Stimulated activated CD8-positive, alpha-beta memory T cell treated with anti-CD3 and anti-CD28 coated beads, Interleukin-4, amount 100 ng/mL, for 4 hours (primary cell): ENCODE measurements at places on chromosomes 2 and 18.

GRCh38 chr2:15178946-15179345 is 382.2 kb downstream of the NBAS start:
- no peak for DNase-seq

- no peak for DNase-seq
Measured at GRCh38 chr2:171391532-171391931, 42.3 kb downstream of the METTL8 start.

- DNase-seq, result no peak
Measured at GRCh38 chr2:196530910-196531309, 108.6 kb upstream of the CCDC150 start.

- no peak for DNase-seq
Measured at GRCh38 chr18:78721981-78722380, 257.6 kb upstream of the SALL3 start.

DNA sequence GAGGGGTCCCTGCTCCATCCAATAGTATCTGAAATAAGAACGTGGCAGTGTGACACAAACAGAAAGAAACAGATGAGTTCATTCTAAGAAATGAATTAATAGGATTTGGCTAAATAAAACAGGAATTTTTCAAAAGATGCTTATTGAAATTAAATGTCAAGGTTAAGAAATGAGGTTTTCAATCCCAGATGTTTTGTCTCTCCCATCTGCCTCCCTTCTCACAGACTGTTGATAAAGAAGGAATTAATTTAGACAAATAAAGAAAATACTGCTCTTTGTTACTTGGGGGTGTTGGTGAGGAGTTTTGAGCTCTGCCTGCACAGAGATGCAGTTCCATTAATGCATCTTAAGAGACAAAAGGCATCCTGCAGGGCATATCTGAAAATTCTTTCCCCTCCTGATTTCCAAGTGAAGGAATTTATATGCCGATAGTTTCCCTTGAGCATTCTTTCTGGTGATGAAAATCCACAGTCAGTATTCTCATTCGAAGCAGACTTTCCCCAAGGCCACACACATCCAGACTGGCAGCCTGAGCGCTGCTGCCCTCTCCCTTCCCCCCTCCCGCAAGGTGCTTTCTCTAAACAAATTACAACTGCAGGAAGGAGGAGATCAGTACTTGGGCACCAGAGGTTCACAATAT is 385.4 kb upstream of the RND3 start:
- DNase-seq, result no peak

- DNase-seq, result no peak
Measured at GRCh38 chr2:177078416-177078815, 134.2 kb upstream of the HNRNPA3 start.

DNA sequence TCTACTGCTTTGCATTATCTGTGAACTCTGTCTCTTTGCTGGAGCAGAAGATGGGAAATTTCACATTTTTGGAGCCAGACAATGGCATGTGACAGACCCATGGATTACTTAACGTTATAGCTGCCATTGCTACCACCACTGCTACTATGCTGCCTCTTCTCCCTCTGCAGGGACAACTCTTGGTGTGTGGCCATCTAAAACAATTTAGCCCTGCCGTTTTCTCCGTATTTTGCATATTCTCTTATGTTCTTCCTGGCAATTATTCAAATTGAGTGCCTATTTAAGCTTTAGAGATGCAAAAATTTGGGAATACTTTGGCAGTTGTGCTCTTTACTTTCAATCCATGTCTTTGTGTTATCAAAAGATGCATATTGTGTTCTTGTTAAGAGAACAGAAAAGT is 386.8 kb downstream of the XIRP2 start:
- no peak for DNase-seq

GRCh38 chr2:217843324-217843723 is 159.5 kb downstream of the TNS1 start:
- no peak for DNase-seq

DNA sequence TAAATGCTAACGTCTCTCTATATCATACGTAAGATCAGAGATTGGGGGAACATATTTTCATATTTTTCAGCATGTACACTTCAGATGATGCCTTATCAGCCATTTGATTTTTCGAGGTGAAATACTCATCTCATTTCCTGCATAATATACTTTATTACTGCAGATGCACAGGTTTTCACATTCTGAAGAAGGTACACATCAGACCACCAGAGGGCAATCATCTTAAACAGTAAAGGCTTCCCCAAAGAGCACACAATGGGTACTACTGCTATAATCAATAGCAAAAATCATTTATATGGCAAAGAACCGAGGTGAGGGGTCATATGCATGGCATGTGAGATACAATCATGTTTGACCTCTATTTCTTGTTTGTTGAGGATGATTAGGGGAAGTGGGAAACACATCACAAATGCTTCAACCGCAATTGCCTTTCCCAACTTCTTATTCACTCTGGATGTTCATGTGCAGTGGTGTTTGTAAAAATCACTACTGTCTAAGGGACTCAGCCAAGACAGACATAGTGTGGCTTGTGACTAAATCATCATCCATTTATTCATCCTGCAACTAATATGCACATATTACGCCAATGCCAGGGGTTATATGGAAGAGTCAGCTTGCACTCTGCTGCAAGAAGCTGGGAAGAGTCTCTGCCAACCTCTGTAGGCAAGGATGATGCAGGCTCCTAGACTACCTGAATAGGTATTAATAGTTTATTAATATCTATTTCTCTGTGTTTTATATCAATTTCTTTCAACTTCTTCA is 118.7 kb downstream of the EPB41L3 start:
- no peak for DNase-seq

GRCh38 chr2:156657809-156658208 is 221.6 kb downstream of the GPD2 start:
- DNase-seq, result no peak

- DNase-seq, result no peak
Measured at GRCh38 chr2:206442474-206442832, 879 bp upstream of the ADAM23 start.

DNA sequence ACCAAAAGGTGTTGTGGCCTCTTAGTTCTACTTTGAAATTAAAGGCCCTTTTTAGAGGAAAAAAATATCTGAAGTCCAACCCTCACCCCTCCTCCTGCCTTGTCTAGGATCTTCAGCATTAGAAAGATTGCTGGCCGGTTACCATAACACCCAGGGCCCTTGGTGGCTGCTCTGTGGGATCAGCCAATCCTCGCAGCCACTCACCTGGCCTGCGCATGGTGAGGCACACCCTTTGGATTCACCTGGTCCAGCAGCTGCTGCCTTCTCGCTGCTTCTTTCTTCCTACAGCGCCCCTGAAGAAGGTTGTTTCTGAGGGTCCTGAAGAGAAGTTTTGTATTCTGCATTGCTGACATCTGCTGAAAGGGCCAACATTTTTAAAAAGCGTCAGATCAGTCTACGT is 25.2 kb downstream of the DYTN start:
- DNase-seq, result no peak

DNA sequence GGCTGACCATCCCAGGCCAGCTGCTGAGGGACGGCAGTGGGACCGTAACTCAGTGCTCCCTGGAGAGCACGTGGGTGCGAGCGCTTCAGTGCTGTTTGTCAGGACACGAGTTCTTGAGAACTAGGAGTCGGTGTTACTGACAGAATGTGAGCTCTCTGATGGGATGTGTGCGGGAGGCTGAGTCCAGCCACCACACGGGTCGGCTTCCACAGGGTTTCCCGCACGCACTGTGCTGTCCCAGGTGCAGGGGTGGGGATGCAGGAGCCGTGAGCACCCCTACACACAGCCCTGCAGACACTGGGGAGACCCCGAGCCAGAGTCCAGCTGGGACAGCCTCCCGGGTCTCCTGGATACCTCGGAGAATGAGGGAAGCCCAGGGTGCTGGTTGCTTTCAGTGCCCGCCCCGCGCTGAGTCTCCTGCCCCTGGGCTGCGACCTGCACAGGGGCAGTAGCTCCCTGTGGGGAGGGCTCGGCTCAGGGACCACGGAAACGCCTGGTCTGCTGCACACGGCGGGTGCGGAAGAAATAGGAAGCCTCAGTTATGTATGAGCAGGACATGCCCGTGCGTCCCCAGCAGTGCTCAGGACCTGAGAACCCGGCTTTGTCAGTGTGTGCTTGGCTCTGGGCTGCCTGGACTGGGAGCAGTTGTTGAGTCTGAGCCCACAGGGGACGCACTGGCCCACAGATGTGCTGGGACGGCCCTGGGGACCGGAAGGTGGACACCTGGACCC is 71.2 kb downstream of the KCNG2 start:
- no peak for DNase-seq

- DNase-seq, result no peak
Measured at GRCh38 chr2:8059255-8059654, 622.6 kb upstream of the ID2 start.

DNA sequence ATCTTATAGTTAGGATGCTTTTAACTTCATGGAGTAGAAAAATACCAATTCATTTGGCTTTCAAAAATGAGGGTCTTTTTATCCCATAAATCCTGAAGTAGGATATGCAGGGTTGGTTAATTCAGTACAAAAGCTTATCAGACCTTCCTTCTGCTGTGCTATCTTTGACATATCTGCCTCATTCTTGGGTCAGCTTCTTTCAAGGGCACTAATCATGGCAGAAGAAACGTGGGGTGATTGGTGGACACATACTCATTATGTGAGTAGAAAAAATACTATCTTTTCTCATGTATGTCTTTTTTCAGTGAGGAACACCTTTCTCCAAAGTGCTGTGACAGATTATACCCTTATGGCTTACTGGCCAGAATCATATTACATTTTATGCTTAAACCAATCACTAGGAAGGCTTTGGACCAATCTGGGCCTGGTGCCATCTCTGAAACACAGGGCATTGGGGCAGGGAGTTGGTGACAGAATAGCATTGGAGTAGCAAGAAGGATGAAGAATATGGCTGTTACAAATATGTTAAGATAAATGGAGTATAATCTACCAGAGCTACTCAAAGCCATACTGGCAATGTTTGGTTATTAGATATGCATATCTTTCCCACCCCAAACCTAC is 10.1 kb downstream of the UGP2 start:
- no peak for DNase-seq

- DNase-seq, result no peak
Measured at GRCh38 chr2:52289741-52290140, 1257.8 kb upstream of the NRXN1 start.

DNA sequence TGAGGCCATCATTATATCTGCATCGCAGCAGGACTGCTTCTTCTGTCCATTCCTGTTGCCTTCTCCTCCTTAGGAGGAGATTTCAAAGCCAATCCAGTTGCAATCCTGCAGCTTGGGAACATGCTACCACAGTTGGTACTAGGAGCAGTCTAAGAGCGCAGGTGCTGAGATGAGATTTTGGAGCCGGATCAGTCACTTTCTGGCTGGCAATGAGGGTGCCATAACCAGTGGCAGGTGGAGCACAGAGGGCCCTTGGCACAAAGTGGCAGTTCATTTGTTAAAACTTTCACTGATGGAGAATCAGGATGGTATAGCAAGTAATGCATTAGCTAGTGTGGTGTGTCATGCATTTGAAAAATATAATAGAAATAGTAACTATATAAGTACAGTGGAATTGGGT is 173.7 kb upstream of the ATP5MC3 start:
- DNase-seq, result no peak

DNA sequence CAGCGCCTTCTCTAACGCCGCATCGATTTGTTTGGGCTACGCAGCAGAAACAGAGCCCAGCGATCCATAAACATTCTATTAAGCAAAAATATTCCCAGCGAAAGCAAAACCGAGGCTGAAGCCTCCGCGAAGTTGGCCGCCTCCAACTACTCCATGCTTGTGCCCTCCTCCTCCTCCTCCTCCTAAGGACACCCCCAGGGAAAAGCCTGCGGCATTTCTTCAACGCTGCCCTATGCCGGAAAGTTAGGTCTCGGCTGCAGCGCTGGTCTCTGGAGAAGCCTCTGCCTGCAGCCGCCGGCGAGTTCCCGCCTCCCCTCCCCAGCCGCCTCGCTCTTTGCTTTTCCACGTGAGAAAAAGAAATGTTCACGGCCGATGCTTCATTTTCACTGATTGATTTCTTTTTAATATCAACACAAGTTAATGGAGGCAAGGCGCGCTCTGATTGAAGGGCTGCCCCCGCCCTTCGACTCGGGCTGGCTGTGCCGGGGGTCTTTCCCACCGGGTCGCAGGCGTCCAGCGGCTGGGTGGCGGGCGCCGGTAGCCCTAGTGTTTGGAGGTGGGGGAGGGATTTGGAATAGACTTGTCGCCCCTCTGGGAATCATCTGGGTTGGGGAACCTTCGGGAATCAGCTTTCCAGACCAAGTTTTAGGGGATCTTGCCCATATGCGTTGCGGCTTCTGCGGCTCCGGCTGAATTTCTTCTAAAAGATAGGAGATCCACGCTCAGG is 3.9 kb downstream of the NRP2 start:
- no peak for DNase-seq

DNA sequence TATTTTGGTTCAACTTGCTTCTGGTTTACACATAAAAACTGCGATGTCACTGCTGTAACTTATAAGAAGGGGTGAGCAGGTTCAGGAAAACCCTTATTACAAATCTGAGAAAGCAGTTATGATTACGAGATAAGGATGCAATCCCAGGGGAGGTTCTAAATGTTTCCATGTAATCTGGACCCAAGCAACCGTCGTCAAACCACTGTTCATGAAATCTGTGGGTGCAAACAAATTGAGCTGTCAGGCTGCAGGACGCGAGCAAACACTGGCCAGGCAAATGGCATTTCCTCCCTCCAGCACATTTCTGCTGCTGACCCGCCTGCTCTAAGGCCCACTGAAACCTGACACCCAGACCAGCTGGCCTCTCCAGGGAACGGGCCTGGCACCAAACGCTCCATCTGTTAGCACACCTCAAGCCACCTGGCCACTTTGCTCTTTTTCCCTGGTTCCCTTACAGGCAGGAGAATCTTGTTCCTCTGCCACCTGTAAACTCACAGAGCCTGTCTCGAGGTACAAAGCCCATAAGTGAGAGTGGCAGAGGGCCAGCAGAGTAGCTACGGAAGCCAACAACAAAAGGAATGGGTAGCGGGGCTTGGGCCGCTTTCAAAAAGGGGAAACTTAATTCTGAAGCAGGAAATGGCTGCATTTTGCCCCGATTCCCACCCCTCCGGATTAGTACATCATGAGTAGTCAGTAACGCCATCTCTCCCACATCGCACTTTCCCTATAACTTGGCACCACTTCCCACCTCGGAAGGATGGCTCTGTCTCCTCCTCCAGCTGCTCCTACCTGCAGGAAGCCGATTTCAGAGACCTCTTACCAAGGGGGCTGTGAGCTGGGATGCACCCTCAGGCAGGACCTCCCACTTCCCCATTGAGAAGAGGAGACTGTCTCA is 26.5 kb downstream of the CRACDL start:
- no peak for DNase-seq

GRCh38 chr18:56903686-56904085 is 243.2 kb upstream of the BOD1L2 start:
- no peak for DNase-seq

DNA sequence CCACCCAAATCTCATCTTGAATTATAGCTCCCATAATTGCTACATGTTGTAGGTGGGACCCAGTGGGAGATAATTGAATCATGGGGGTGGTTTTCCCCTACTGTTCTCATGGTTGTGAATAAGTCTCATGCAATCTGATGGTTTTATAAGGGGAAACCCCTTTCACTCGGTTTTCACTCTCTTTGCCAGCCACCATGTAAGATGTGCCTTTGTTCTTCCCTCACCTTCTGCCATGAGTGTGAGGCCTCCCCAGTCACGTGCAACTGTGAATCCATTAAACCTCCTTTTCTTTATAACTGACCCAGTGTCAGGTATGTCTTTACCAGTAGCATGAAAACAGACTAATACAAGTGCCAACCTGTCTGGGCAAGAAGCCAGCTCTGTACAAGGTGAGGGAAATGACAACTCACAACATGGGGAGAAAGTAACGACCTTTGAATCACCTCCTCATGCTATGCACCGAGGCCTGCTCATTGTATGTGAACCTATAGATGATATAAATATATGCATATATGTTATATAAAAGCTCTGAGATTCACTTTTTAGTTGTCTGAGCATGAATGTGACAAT is 162.2 kb downstream of the ALPK2 start:
- DNase-seq, result no peak

- no peak for DNase-seq
Measured at GRCh38 chr2:226581004-226581403, 218.6 kb downstream of the IRS1 start.
